Stimulated activated CD8-positive, alpha-beta memory T cell treated with anti-CD3 and anti-CD28 coated beads, Interleukin-2, amount 100 ng/mL, for 1 hour (primary cell): ENCODE measurements at places on chromosomes 2 and 18.

DNA sequence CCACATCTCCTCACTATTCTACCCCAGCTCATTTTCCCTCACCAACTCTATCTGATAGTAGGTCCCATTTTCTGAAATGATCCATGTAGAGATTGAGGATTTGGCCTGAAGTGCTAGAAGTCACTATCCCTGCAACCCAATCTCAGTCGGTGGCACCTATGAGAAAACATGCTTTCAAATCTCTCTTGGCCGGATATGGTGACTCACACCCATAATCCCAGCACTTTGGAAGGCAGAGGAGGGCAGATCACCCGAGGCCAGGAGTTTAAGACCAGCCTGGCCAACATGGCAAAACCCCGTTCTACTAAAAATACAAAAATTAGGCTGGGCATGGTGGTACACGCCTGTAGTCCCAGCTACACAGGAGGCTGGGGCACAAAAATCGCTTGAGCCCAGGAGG is 19.1 kb upstream of the MARCHF4 start:
- DNase-seq = no peak

DNA sequence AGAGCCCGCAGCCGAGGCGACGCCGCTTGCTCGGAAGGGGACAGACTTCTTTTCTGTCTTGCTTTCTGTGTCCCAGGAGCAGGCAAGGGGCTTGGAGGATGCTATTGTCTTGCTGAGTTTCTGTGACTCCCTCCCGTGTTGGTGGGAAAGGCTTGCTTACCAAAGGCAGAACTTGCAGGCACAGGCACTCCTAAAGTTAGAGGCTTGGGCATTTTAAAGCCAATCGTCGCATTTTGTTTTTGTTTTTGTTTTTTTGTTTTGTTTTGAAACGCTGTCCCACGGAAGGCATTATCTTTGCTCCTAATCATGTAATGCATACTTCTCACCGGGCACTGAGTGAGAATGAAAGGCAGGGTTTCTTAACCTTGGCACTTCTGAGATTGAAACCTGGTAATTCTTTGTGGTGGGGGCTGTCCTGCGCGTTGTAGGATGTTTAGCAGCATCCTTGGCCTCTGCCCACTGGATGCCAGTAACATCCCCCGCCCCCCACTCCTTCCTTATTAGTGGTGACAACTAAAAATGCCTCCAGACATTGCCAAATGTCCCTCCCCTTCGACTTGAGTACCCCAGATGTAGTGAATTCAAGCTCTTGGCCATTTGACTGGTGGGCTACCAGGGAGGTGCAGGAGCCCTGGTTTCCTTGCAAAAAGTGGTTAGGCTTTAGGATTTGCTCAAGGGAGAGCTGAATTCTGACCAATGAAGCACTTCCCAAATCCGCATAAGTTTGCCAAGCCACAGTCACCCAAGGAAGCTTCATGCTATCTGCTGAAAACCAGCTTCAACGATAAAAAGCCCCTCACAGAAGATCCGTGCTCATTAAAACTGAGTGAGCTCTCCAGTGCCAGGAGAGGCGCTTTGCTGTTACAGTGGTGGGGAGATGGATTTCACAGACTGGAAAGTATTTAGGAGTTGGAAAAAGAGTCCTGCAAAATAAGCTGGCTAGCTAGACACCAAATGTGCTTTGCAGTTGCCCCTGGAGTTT is 1.2 kb downstream of the ANTXR1 start:
- no peak for DNase-seq

DNA sequence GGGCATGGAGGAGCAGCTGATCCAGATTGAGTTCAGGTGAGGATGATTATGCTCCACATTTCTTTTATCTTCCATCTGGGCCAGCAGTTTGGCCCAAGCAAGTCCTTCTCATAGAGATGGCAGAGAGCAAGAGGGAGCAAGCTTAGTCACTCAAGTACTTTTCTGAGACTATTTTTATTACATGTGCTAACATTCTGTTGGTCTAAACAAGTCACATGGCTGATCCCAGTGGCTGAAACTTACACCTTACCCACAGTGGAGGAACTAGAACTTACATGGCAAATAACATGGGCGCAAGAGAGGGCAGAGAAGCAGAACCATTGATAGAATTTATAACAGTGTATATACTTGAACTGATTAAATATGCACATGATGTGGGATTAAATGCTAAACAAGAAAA is 105.7 kb downstream of the KYNU start:
- DNase-seq = no peak

DNA sequence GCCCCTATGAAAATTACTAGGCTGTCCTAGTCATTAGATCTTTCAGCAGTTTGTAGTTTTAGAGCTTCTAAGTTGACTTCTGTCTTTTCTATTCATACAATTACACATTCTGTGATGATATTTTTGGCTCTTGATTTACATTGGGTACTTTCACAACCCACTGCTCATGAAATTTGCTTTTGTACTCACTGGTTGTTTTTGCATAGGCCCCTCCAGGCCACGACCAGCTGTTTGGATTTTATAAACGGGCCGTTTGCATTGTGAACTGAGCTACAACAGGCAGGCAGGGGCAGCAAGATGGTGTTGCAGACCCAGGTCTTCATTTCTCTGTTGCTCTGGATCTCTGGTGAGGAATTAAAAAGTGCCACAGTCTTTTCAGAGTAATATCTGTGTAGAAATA is 193.8 kb downstream of the RPIA start:
- DNase-seq = no peak

DNA sequence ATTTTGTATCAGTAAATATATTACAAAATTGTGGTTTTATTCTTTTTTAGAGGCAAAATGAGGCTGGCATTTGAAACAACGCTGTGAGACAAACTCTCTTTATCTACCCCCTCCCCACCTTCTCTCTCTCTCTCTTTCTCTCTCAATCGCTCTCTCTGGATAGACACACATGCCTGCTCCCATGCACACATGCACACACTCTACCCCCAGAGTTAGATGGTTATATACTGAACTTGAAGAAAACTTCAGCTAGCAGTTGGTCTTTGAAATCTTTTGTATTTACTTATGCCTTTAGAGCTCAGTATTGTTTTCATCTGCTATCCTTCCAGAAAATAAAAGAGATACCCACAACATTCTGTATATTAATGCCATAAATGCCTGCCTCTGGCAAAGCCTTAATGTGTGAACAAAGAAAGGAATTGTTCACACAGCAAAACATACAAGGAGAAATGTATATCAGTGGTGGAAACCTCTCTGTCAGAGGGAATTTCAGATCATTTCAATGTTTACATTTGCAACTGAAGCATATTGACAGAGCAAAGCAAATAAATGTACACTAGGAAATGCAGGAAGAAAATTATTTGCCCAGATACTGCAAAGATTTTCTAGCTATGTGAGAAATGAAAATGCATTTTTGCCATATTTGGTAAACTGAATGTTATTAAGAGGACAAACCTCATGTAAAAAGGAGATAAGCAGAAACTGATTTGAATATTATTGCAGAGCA is 217.0 kb upstream of the UBE2E3 start:
- DNase-seq = no peak

DNA sequence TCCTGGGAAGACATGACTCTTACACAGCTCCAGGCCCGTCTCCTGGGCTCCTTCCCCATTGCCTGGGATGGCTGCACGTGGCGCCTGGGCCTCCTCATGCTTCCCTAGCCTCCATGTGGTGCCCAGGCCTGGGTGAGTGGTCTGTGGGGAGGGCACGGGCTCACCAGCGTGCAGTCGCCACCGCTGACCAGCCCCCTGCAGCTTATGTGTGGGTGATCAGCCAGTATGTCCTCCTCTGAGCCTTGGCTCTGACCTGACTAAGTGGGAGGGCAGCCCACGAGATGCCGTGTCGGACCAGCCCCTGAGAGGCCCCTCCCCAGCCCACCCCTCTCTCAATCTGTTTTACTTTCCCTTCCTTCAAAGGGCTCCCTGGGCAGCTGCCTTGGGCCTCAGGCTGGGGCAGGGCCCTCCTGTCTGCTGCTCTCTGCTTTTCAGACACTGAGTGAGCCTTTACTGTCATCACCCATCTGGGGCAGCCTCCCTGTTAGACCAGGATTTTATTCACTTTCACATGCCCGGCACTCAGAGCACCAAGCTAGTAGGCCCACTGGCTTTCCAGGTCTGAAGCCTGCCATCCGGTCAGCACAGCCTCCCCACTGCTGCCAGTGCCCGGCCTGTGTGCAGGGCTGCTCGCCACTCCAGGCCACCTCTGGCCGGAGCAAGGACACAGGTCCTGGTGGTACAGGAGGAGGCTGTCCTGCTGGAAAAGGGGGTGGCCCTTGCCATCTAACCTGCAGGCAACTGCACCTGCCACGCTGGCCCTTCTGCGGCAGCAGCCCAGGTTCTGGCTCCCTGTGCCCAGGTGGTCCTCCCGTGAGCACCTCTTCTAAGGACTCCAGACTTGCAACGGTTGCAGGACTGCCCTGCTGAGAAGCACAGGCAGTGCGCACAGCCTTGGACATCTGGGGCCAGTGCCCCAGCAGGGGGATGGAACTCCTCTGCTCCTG is 84.9 kb upstream of the HPCAL1 start:
- no peak for DNase-seq

GRCh38 chr2:217897091-217897715 is 105.6 kb downstream of the TNS1 start:
- DNase-seq = no peak

- no peak for DNase-seq
Observed at GRCh38 chr2:232261776-232262175, 116.8 kb upstream of the ALPP start.

GRCh38 chr2:119157850-119158511 is 570 bp downstream of the C1QL2 start:
- DNase-seq = no peak

GRCh38 chr2:150339951-150340350 is 147.5 kb downstream of the RND3 start:
- DNase-seq = no peak

- no peak for DNase-seq
Observed at GRCh38 chr2:186590759-186591505, 1.1 kb downstream of the ITGAV start.

DNA sequence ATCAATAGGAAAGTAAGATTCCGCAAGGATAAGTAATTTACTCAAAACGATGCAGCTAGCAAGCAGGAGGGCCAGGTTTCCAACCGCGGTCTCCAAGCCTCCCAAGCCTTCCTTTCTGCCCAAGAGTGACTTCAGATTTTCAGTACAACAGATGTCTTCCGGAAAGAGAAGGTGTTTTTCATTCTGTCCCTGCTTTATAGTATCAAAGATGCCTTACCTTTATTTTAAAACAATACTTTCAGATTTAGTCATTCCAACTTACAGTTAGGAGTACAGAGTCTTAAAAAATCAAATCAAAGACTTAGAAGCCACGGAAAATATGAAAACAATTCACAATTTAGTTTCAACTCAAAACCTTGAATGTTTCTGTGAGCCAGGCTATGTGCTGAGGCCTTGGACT is 43.6 kb downstream of the CYB5A start:
- no peak for DNase-seq

GRCh38 chr2:181308766-181309515 is 148.2 kb upstream of the ITGA4 start:
- DNase-seq = no peak

GRCh38 chr2:234257859-234258561 is 207.5 kb downstream of the SPP2 start:
- no peak for DNase-seq

- DNase-seq = no peak
Observed at GRCh38 chr2:12486205-12487118, 230.3 kb upstream of the TRIB2 start.

- no peak for DNase-seq
Observed at GRCh38 chr2:233259730-233260129, 8.3 kb downstream of the ATG16L1 start.

DNA sequence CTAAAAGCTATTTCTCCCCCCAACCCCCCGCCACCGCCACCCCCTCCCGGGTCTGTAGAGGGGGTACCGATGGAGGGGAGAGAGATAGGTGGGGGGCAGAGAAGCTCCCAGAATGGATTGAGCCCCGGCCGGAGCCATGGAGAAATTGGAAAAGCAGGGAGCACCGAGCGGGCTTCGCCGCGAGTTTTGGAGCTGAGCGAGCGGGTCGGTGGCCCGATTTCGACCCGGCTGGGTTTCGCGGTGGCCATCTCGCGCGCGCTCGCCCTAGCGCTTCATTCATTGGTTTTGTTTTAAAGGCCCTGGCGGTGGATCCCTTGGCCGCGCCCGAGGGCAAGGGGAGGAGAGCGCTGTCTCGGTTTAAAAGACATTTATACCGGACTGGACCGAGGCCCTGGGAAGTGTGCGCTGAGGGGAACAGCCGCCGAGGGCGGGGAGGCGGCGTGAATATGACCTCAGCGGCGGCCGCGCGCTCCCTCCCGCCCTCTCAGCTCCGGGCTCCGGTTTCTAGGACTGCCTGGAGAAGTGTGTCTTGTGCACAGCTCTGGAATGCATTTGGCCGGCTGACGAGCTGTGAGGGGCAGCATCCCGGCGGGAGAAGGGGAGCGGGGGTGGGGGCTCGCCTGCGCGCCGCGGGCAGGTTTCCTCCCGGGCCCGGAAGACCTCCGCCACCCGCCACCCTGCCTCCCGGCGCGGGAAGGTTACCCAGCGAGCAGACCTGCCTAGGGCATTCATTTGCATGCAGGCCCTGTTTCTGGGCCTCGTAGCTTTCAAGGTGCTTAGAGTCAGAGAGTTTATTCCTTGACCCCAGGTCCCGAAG is 1.7 kb upstream of the SMAD7 start:
- DNase-seq = no peak

- no peak for DNase-seq
Observed at GRCh38 chr18:40985436-40985835, 969.6 kb upstream of the PIK3C3 start.

DNA sequence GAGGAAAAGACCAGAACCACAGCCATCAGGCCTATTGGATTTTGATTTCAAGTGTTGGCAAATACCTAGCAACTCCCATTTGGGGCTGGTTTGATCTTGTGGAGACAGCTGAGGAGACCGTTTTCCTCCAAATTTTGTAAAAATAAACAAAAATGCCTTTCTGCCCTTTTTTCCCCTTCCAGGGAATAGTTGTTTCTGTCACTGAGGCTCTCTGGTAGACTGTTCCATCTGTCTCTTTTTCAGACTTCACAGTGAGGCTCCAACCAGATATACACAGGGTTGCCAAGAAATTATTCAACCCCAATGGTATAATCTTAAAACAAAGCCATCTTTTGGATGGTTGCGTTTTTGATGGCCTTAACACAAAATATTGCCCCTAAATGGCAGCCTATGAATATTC is 115.7 kb downstream of the ACOXL start:
- no peak for DNase-seq

DNA sequence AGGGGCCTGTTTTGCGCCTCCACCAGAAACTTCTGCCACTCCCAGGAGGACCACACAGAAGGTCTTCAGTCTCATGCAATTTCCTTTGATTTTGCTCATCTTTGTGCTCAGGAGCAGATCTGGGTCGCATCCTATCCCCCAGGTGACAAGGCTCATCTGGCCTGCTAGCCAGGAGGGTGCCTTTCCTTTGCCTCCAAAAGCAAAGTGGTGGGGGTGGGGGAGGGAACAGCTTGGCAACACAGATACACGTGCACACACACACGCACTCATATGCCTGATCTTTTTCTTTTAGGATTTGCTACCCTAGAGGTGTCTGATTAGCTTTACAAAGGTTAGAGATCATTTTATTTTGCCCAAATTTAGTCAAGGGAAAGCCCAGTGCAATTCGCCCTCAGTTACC is 13.8 kb upstream of the SPATA3 start:
- DNase-seq = no peak

GRCh38 chr2:234588054-234588430 is 91.2 kb upstream of the ARL4C start:
- no peak for DNase-seq

GRCh38 chr2:239294571-239295054 is 106.2 kb downstream of the HDAC4 start:
- no peak for DNase-seq

- no peak for DNase-seq
Observed at GRCh38 chr2:14706201-14706600, 73.7 kb downstream of the LRATD1 start.
